ENCODE measurements at places on chromosomes 3 and 15.

DNA sequence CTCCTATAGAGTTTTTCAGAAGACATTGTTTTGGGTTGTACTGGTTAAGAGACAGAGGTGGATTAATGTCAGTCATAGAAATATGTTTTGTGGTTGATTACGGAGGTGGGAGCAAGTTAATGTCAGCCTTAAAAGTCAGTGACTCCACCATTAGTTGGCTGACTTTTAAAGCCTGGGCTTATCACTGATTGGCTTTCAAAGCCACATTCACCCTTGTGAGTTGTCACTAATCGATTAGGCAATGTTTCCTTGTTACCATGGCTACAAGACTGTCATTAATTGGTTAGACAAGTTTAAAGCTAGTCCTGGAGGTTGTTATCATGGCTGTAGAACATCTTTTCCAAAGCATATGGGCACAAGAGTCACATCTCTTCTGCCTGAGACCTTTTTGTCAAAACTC is 73.0 kb downstream of the NEO1 start:
- DNase-seq: peak; percentile 71

- peak; percentile 57 for DNase-seq
Measured at GRCh38 chr3:132726341-132726823, 4.2 kb upstream of the NPHP3 start.

DNA sequence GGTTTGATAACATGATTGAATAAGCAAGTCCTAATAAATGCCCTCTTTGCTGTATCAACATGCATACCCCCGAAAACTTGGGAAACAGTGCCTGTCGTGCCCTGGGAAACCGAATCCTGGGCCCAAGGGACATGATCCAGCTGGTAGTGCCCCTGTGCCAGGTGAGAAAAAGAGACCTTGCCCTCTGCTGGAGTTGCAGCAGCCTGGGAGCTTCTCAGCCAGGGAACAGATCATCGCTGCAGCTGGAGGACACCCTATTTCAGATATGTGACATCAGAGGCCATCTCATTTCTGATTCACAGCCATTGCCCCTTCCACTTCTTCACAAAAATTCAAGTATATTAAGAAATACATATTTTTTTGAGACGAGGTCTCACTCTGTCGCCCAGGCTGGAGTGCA is 32.3 kb downstream of the STOML1 start:
- no peak for DNase-seq

DNA sequence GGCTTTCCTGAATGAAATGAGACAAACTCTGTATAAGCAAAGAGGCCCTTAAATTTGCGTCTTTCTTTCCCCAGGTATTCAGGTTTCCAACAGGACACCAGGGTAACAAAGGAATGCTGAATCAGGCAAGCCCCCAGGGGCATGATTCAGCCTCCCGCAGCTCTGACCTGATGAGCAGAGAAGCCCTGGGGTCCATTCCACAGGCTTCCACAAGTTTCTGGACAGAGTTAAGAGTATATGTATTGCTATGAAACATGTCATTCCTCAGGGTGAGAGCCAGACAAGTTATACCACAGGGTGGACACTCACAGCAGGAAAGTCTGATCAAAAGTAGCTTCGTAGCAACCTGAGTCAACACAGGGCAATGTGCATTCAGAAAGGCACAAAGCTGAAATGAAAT is 68.1 kb upstream of the CTNNB1 start:
- no peak for DNase-seq

DNA sequence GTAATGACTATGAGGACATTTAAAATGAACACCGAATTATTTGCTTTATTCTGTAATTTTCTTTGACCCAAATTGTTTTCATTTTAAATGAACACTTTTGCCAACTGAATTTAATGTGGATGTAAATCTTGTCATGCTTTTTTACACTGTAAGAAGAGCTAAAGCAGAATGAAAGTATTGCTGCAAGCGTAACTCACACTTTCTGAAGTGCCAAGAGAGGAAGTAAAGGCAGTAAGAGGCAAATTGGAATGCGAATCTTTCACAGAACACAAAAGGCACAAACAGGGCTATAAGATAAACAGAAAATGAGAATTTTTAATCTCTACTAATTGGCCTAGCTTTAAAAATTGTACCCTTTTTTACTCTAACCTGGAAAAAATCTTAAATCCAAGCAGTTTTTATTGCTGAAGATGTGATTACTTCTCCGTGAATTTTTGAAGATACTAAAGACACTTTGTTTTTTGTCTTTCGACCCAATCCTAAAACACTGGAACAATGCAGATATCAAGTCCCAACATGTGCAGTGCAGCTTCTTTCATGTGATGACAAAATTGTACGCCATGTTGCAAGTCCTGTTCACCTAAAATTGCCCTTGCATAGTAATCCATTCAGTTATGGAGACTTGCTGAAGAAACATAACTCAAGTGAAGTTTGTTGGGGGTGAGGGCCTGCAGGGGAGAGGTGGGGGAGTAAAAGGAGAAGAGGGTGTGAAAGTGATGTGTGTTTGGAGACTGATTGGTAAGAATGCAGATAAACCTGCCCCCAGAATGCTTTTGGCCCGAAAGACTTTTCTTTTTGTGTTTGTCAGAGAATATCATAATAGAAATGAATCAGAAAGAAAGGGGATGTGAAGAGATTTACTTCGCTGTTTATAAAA is 1.4 kb downstream of the ARID3B start:
- DNase-seq: no peak

- no peak for DNase-seq
Measured at GRCh38 chr3:120102674-120103073, 8.4 kb upstream of the GSK3B start.

DNA sequence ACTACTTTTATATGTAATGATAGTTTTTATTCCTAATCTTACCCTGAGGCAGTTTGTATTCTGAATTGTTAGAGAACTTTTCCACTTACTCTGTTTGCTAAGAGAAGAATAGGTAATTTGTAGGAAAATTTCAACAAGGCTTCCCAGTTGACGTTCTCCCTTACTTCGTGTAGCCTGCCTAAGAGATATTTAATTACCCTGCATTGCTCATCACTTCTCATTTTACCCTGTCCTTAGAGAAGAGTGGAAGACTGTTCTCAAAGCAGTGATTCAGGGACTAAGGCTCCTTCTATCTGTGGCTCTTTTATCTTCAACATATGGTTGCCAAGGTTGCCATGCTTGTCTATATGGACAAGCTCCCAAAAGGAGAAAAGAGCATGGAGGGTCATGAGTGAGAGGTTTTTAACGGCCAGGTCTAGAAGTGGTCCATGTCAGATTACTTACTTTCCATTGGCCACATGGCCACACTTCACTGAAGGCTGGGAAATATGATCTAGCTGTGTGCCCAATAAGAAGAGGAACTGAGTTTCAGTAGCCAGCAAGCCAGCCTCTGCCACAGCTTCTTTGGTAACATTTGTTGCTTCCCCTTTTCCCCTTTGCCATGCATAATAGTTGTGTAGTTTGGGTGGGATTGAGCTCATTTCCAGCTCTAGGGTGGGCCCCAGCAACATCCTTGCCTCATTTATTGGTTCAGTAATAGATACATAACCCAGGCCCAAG is 22.1 kb downstream of the PDE8A start:
- no peak for DNase-seq

GRCh38 chr3:85662462-85662861 is 703.7 kb downstream of the CADM2 start:
- DNase-seq: no peak

DNA sequence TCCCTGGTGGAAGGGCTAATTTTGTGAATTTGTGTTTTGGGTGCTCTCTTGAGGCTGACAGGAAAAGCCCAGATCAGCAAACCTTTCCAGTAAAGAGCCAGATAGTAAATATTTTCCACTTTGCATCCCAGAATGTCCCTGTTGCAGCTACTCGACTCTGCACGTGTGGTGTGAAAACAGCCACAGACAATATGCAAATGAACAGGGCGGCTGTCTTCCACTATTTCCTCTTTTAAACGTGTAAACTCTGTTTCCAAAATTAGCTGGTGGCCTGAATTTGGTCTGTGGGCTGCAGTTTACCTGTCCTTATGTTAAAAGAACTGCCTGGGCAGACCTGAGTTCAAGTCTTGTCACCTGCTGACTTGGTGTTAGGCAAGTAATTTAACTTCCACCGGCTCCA is 202.7 kb downstream of the EDEM1 start:
- no peak for DNase-seq
